ENCODE measurements at places on chromosomes 11 and 22.

GRCh38 chr11:68560216-68560615 lies 99.7 kb downstream of the PPP6R3 start:
- no peak for DNase-seq

DNA sequence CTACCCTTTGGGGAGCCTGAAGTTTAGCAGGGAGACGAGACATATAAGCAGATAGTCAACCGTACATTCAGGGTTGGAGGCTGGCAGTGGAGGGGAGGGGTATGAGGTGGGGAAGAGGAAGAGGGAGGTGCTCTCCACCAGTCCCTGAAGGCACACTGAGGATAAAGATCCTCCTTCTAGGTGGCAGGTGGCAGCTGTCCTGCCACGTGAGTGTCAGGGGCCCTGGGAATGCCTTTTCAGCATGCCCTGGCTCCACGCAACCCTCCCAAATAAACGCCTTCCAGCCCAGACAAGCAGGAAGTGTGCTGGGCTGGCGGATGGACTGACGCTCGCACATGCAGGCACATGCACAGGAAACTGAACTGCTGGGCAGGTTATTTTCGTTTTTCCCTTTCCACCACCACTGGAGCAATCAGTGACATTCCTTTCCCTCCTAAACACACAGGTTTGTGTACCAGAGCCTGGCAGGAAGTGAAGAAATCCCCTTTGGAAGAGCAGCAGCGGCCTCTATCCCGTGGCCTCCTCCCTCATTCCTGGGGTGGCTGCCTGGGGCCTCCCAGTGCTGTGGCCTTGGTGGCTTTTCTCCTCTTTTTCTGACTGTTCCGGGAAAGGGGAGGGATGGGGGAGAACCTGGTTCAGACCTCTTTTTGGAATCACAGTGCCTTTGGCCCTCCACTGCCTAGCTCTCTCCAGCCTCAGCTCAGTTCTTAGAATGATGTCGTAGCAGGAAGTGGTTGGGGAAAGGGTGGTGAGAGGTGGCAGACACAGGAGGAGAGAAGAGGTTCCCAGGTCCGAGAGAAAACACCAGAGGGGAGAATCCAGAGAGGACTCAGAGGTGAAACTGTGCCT lies 157.0 kb upstream of the TIMP3 start:
- DNase-seq, result peak; percentile 72

DNA sequence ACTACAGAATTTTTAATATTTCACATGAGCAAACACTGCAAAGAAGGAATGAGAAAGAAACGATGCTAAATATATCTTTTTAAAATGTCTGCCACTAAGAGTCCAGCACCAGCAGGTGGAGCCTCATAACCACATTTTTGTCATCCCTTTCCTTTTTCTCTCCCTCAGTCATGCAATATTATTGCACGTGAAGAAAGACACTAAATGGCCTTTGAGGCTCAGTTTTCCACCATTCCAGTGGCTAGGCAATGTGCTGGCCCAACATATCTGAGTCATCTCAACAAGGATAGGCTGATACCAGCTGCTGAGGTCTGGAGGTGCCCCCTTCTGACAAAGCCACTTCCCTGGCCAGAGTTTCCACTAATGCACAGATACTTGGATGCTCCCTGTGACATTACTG lies 1.8 kb downstream of the ALKBH8 start:
- DNase-seq, result peak; percentile 79

DNA sequence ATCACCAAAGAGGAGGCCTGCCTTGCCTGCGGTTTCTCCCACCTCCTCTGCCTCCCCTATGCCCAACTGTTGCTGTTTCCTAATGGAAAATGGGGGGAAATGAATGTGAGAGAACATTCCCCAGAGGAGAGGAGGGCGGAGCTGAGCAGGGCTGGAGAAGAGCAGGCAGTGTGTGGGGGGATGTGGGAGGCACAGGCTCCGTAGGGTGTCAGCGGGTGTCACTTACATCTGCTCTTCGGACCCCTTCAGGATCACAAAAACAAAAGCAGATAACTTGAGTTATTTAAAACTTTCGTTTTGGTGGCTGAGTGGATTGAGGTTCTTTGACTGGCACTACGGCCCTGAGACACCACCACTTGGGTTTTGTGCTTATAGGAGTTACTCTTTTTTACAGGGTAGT lies 93.8 kb downstream of the CEP164 start:
- DNase-seq, result no peak

DNA sequence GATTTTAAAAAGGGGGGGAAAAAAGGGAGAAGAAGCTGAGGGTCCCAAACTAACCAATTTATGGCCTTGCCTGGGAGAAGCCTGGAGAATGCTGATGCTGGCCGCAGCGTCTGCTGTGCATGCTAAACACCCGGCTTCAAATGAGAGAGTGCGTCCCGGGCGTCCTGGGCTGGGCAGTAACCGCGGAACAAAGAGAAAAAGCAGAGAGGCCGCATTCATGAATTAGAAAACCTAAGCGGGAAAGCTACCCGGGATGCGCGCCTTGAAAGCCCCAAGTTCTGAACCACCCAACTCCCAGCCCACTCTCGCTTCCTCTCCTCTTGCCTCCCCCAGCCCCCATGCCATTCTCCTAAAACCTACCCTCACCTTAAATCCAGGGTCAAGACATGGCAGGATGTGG lies 6.5 kb downstream of the MN1 start:
- DNase-seq, result no peak

DNA sequence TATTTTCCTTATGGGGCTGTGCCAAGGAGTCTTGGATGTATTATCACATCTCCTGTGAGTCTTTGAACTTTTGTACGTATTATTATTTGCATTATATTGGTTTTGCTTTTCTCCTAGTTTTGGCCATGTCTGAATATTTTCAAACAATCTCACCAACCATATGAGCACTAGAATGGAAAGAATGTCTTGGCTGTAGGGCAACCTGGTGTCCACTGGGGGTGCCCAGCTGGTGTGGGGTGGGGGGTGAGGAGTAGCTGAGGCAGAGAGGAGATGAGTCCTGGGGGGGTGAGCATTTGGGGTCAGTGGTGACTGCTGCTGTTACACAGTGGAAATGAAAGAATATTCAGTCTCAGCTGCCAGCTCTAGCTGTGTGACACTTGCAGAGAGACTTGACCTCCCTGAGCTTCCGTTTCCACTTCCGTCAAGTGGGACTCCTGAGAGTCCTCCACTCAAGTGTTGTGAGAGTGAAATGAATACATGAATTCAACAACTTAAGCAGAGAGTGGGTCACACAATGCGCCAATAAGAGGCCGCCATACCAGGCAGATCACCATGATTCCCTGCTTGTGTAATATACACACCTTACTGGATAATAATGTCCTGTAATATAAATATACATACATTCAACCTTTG lies 12.7 kb upstream of the PVALB start:
- DNase-seq, result no peak

GRCh38 chr22:49998718-49999062 lies 13.9 kb downstream of the IL17REL start:
- no peak for DNase-seq

DNA sequence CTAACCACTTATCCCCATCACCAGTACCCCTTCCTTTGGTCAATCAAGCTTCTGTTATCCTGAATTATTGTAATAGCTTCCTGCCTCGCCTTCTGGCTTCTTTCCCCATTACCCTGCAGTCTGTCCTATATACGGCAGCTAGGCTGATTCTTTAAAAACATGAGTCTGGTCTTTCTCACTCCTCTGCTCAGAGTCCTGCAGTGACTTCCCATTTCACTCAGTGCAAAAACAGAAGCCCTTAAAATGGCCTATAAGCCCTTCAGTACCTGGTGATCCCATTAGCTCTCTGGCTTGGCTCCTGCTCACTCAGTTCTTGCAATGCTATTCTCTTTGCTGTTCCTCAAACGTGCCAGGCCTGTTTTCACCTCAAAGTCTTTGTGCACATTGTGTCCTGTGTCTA lies 58.4 kb downstream of the JRKL start:
- DNase-seq, result no peak

DNA sequence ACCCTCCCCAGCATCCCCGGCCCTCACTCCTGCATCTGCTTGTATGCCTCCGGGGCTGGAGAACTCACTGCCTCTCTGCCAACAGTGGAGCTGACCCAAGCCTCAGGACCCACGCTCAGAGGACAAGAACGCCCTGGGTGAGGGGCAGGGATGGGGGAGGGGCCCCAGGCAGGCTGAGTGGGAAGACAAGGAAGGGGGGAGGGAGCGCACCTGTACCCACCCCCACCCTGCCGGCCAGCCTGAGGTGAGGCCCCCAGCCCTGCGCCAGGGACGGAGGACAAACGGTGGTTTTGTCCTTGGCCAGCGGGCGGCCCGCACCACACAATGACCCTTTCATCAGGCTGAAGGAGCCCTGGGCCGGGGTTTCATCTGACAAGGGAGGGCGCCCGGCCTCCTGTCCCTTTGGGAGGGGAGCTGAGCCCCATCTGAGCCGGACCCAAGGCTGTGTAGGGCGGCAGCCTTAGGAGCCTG lies 10.0 kb downstream of the WNT7B start:
- DNase-seq, result no peak

DNA sequence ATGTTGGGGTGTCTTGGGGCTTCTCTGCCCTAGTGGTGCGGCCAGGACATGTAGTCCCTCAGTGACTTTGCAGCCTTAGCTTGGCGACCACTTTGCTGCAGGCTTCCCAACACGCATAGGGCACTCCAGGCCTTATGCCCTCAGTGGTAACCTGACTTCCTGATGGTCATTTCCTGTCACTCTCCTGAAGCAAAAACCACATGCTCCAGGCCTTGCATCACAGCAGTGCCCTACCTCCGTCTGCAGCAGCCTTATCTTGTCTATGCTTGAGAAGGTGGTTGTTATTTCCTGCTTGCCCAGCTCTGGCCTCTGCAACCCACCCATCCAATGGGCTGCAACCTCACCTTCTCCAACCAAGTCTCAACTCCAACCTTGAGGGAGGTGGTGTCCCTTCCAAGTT lies 33.4 kb upstream of the PISD start:
- peak; percentile 59 for DNase-seq

GRCh38 chr11:73590991-73591390 lies 6.9 kb downstream of the FAM168A start:
- DNase-seq, result no peak

- no peak for DNase-seq
Measured at GRCh38 chr11:59195586-59195985, 17.1 kb downstream of the MPEG1 start.

DNA sequence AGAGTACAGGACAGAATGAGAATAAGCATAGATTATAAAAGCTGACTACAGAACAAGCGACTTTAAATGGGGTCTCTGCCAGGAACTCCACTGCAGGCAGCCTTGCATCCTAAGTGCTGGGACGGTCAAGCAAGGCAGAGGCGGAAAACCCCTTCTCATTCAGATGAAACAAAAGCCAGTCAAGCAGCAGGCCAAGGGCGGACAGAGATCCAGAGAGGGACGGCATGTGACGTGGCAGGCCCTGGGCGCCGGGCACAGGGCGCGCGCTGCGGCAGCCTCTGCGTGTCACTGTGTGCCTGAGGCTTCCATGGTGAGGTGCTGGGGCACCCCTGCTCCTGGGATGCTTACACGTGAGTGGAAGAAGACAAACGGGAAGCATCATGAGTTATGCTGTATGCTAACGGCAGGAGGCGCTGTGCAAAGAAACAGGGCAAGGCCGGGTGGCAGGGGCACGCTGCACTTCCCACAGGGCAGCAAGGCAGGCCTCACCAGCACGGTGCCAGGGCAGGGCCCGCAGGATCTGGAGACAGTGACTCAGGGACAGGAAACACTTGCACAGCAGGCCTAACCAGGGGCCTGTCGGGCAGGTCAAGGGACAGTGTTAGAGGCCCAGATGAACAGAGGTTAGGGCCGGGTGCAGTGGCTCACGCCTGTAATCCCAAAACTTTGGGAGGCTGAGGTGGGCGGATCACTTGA lies 6.2 kb downstream of the TOLLIP start:
- DNase-seq, result no peak

GRCh38 chr11:383431-383830 lies 10.6 kb upstream of the PKP3 start:
- DNase-seq, result no peak

- DNase-seq, result no peak
Measured at GRCh38 chr11:16942342-16942741, 71.9 kb downstream of the PLEKHA7 start.

DNA sequence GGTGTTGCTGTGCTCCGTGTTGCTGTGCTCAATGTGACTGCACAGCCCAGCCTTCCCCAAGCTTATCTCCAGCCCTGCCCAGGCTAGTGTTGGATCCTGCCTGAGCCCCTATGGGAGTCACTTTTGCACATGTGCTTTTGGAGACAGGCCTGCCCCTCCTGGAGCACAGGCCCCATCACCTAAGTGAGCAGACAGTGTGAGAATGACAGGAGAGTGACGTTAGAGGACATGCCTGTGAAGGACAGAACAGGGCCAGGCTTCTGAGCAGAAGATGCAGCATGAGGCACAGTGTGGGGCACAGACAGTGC lies 36.6 kb upstream of the SUSD2 start:
- no peak for DNase-seq

DNA sequence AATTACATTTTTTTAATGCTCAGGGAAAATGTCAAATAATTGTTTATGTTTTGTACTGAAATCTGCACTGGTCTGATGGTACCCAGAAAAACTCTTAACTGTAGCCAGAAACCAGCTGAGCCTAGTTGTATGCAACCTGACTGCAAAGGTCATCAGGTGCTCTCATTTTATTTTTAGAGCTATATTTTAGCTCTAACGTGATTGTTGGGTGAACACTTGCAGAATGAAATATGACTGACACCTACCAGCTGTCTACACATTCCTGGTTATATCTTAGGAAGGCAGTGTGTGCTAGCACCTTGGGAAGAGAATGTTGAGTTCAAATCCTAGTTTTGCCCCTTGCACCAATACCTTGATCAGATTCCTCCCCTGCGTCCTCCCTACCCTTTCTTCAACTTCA lies 23.6 kb downstream of the PTPRJ start:
- no peak for DNase-seq

DNA sequence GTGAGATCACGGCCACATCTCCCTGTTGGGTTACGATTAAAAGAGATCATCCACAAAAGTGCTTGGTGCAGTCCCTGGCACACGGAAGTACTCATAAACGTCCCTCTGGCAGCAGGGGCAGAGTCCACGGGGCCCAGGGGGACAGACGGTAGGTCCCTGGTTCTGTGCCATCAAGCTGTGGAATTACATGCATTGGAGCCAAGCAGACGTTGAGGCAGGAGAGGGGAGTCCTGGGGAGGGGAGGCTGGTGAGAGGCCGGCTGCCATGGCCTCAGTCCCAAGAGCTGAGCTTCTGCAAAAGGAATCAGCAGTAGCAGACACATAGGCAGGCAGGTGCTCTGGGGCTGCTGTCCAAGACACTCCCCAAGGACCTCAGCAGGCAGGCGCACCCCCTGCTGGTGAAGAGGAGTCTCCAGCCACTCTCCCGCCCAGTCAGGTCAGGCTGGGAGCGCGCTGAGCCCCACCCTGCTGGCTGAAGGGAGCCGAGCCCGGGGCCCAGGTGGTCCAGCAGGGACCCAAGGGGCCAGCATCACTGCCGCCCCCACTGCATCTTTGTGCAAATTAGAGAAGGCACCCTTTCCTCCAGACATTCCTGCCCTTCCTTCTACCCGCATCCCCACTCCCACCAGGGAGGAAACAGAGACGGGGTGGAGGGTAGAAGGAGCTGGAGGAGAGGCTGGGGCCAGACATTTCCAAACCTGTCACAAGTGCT lies 7.6 kb upstream of the KCTD17 start:
- DNase-seq, result peak; percentile 90

DNA sequence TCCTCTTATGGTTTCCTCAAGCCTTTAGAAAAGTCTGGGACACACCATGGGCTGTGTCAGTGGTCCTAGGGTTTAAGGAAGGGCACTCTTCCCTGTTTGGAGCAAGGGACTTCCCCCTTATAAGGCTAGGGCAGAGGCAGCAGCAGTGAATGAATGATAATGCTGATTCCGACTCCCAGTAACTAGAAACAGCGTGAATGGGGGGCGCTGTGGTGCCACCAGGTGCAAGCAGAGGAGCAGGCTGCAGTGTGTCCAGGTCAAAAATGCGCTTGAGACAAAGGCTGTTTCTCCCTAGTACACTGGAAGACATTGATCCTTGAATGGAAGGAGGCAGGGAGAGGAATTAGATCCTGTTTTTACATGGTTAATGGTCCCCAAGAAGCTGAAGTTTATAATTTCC lies 11.6 kb upstream of the RIC3 start:
- no peak for DNase-seq
